NCI-H1694 (cell line): ENCODE measurements at places on chromosomes 2 and 18.

DNA sequence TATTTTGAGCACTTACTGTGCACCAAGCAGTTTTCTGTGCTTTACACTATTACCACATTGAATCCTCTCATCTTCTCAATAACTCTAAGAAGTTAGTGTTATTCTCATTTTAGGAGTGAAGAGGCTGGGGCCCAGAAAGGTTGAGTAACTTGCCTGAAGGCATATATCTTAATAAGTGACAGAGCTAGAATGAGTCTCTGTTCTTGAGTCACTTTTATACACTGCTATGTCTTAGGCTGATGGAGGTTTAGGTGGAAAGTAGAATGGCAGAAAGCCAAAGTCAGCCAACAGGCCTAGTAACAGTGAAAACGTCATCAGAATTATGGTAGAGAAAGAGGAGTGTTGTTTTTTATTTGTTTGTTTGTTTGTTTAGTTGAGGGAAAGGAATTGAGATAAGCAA is 27.9 kb upstream of the RPE start:
- no peak for DNase-seq

GRCh38 chr2:74226648-74227213 is 28.3 kb downstream of the MTHFD2 start:
- no peak for DNase-seq

DNA sequence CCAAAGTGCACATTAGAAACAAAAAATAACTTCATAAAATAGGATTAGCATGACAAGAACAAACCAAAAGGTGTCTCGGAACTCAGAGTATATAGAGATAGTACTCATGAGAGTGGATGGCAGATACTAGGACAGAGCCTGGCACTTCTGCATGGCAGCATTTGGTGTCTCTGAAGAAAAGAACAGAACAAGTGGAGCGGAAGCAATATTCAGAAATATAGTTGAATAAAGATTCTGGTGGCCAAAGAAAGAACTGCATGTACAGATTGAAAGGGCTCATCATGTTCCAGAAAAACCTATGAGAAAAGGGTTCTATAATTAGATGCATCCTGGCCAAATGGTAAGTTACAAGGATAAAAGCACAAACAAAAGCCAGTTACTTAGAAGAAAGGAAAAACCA is 90.9 kb downstream of the CCDC138 start:
- DNase-seq: peak; percentile 5

GRCh38 chr2:97775074-97775473 is 61.7 kb downstream of the ZAP70 start:
- no peak for DNase-seq

DNA sequence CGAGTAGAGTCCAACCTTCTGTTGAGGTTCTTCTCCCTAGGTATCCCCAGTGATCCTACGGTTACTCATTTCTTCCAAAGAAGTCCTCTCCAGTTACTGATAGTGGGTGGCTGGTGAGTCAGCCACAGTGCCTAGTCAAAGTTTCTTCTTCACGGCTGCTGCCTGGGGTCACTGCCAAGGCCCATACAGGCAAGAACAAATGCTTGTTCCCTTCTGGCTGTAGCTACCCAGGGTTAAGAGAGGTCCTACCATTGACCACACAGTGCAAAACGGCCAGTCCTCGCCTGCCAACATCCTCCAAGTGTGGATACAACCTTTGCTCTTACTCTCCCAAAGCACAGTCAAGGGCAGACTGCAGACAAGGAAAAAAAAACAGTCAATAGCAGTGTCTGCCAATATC is 2.9 kb upstream of the PTPN4 start:
- no peak for DNase-seq

DNA sequence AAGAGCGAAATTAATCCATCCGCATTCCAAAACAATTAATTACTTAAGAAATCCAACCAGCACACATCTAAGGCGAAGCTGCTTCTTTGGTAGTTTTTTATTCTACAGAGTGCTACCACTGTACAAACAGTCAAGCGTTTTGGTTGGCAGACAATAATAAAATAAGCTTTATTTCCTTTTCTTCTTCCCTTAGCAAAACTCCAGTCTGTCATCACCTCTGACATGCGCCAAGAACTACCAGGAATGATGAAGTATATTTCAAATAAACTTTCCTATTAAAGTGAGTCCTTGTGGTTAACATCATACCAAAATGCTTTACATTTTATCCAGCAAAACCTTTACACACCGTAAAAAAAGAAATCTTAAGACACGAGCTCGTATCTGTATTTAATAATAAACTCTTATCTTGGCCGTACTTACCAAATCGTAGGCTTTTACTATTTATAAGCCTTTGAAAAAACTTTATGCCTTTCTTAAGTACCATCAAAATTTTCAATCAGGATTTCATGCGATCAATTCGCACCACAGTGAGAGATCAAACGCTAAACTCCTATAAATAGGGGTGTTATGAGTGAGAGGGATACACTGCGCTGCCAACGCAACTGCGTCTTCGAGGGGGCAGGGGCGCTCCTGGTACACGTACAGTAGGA is 1.3 kb downstream of the ATL2 start:
- no peak for DNase-seq

DNA sequence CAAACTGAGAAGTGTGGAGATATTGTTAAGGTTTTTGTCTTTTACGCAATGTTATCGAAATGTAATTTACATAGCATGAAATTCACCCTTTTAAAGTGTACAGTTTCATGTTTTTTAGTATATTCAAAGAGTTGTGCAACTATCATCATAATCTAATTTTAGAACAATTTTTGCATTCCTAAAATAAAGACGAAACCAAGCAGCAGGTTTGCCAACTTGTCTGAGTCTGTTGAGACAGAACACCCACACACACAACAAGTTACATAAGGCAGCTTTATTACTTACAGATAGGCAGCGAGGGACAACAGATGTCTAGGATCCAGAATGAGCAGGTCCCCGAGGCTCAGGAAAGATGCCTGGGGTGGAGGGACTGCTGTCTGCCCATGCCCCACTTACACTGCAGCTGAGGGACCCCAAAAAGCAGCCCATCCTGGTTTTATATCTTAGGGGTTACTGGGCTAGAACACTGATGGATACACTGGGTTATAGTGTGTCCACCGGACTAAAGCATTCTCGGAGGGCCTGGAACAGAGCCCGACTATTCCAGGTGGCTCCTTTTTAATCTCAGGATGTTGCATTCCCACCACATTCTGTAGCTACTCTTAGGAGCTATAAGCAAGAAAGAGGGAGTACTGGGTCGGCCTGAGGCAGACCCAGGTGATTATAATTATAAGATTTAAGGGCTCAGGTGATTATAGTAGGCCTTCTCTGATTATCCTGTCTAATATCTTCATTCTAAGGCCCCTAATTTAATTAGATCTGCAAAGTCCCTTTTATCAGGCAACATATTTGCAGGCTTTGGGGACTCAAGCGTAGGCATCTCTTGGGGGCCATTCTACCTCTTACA is 150.2 kb upstream of the DOK6 start:
- no peak for DNase-seq

- DNase-seq: no peak
These were observed 226.3 kb upstream of the SPOPL start for GRCh38 chr2:138275292-138275690.

- DNase-seq: no peak
These were observed 2.0 kb downstream of the GAREM2 start for GRCh38 chr2:26174691-26175465.

- no peak for DNase-seq
These were observed 262.9 kb upstream of the GULP1 start for GRCh38 chr2:188028739-188029138.

GRCh38 chr2:200944467-200945394 is 18.7 kb downstream of the ORC2 start:
- DNase-seq: no peak

- no peak for DNase-seq
These were observed 648 bp downstream of the ARID5A start for GRCh38 chr2:96537066-96537733.

- no peak for DNase-seq
These were observed 16.3 kb downstream of the GKN2 start for GRCh38 chr2:68936427-68936826.

- DNase-seq: no peak
These were observed 86.9 kb downstream of the LIMS1 start for GRCh38 chr2:108621087-108621559.

DNA sequence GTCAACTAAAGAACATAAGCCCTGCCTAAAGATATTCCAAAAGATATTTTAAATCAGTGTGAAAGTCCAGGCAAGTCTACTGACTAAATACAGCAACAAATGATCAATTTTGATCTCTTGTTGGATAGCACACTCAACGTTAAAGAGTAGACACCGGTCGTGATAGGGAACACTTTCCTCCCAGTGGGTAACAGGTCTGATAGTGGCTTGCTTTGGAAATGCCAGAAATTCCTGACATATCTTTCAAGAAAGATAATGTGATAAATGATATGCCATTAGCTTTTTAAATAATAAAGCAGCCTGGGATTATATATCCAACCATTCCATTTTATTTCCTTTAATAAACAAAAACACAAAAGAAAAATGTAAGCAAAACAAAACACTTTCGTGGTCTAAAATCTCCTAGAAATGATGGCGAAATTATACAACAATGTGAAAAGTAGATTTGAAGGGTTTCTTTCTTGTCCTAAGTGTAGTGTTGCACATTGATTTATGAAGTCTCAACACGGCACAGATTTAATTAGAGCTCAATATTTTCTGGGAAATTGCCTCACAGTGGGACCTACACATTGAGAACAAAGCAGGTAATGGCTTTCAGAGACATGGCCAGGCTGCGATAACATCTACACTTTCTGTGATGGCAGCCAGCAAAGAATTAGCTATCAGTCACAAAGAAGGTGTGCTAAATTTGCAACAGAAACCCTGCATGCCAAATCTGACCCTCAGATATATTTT is 158.6 kb downstream of the PPP1R1C start:
- DNase-seq: no peak
